Urinary bladder (tissue), 4 donors: ENCODE measurements at places on chromosomes 3 and 15. TPM values are rescaled to one million over a fixed set of nuclear protein-coding genes. Genes with fewer than 3 reads are reported as not detected.

Gene MEX3B
- 3.6 TPM for polyA plus RNA-seq

Gene LRRIQ4
- polyA plus RNA-seq, result not detected

Gene IQCH
- 0.22 TPM for polyA plus RNA-seq

Gene KBTBD13
- 0.19 TPM for polyA plus RNA-seq

Gene ARHGAP31
- polyA plus RNA-seq, result 10.3 TPM

Gene LMAN1L
- 0.33 TPM for polyA plus RNA-seq

Gene LRRFIP2
- 30.0 TPM for polyA plus RNA-seq

Gene AAGAB
- 21.5 TPM for polyA plus RNA-seq

Gene ACAA1
- 55.3 TPM for polyA plus RNA-seq
